ENCODE measurements at places on chromosomes 5 and 9.

DNA sequence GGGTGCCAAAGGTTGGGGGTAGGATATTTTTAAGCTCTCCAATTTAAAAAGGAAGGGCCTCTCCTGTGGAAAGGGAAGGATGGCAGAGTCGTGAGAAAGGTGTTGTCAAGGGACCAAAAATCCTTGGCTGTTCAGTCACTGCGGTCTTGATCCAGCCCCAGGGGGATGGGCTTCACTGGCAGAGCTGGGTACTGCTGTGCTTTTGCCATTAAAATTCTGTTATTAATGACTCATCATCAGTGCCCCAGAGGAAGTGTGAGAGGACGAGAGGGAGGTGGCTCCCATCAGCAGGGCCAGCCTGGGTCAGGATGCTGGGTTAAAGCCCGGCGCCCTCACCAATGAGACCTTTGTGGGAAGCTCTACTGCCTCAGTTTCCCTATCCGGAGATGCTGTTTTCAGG lies 16.7 kb downstream of the PCDH12 start:
- no peak for DNase-seq

DNA sequence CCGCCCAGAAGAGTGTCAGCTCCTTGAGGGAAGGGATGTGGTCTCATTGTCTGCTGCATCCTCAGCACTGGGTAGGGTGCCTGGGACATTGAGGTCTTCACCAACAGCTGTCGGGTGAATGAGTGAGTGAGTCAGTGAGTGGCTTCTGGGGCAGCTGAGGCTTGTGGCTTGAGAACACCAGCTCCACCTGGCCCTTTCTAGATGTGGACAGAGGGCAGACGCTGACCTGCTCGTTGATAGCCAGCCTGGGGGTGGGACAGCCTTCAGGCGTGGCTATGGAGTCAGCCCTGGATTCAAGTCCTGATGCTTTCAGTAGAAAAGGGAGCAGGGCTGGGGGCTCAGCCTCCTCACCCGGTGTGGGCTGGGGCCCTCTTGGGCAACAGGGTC lies 215.1 kb downstream of the C9orf50 start:
- DNase-seq = no peak

DNA sequence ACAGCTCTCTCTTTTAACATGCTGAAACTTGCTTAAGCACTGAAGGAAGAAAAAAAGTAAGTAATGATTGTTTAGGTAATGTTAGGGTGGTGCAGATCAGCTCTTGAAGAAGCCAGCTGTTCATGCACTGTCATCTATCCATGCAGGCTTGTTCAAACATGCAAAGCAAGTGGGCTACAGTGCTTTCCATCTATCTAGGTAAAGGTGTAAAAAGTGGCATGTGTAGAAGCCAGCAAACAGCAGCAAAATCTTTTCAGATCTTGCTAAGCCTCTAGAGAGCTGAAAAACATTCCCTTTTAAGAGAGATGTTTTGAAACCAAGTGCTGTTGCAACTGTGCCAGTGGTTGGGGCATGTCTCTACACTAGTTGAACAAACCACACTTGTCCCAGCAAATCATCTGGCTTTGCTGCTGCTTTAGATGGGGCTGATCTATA lies 214.4 kb downstream of the EFNA5 start:
- DNase-seq = no peak

DNA sequence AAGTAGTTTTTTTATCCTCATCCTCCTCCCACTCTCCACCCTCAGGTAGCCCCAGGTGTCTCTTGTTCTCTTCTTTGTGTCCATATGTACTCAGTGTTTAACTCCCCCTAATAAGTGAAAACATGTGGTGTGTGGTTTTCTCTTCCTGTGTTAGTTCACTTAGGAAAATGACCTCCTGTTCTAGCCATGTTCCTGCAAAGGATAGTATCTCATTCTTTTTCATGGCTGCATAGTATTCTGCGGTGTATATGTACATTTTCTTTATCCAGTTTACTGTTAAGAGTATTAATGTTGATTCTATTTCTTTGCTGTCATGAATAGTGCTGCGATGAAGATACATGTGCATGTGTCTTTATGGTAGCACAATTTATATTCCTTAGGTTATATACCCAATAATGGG lies 68.4 kb upstream of the RANBP3L start:
- DNase-seq = no peak

DNA sequence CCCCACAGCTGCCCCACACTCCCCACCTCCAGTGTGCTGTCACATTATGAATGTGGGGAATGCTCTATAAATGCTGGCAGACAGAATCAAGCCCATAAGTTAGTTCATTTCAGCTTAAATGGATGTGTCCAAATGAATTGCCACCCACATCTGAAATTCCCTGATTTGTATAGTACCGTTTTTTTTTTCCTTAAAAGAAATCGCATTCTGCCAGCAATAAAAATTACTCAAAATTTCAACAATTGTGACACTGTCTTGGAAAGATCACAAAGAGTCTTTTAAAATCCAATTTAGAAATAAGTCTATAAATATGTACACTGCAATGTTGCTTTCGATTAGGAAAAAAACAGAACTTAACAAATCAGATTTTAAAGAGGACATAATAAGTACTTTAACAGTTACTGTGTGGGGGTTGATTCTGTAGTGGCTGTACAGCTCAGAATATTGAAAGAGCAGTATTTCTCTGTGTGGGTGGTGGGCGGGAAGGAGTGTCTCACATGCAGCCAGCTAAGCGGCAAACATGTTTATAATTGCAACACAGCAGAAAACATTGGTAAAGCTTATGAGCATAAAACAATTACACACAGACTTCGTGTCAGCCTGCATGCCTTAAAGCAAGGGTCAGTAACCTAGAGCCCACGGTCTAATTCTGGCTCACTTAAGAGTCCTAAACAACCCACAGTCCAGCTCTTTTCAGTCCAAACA lies 24.9 kb upstream of the CSNK1G3 start:
- no peak for DNase-seq

DNA sequence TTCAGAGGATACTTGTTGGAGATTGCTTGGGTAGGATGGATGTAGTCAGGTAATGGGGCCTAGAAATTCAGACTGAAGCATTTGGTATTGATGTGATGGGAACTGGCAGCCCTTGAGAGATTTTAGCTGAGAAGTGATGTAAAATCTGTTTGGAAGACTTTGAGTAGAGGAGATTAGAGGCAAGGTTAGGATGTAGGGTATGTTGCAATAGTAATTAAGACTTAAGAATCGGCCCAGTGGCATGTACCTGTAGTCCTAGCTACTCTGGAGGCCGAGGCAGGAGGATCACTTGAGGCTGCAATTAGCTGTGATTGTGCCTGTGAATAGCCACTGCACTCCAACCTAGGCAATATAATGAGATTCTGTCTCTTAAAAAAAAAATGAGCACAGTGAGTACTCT lies 6.7 kb downstream of the NSD1 start:
- DNase-seq = no peak
